ENCODE measurements at places on chromosomes 3 and 15. TPM values are rescaled to one million over a fixed set of nuclear protein-coding genes. Genes with fewer than 3 reads are reported as not detected.

DNAJA4 gene
- total RNA-seq = 70.0 TPM

CORO2B gene
- 9.7 TPM for total RNA-seq

CLSTN2 gene
- 13.6 TPM for total RNA-seq

ISLR gene
- total RNA-seq = 59.9 TPM

- DNase-seq = no peak
These were observed 2.9 kb downstream of the HDGFL3 start for GRCh38 chr15:83204697-83205096.

- DNase-seq = no peak
These were observed 12.9 kb downstream of the SCAMP5 start for GRCh38 chr15:75008221-75008625.

DNA sequence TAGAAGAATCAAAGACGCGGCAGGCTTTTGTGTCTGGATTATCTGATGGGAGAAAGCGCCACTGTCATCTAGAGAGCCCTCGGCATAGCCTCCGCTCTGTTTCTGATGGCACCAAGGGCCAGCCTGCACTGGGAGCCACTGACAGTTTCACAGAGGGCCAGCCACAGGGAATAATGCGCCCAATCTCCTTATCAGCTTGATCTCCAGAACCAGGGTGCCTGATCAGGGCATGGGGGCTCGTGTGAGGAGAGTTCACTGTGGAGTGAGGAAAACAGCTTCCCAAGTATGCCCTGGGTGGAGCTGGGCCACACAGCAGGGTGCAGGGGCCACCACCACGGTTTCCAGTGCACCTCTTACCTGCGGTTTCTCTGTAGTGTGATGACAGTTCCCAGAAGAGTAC lies 29.8 kb upstream of the CLK3 start:
- DNase-seq = no peak

GRCh38 chr15:96199111-96199510 lies 131.4 kb upstream of the NR2F2 start:
- no peak for DNase-seq
